Esophagus squamous epithelium (tissue), 5 donors: ENCODE measurements at places on chromosomes 2 and 18. TPM values are rescaled to one million over a fixed set of nuclear protein-coding genes. Genes with fewer than 3 reads are reported as not detected.

Gene CXCR1
- total RNA-seq: not detected

Gene MC5R
- total RNA-seq: 0.38 TPM

Gene AMER3
- not detected for total RNA-seq

Gene GRB14
- total RNA-seq: not detected

Gene ATP9B
- total RNA-seq: 46.7 TPM

Gene PROM2
- total RNA-seq: 184 TPM
